Aorta (tissue), 5 donors: ENCODE measurements at places on chromosomes 6 and 20. TPM values are rescaled to one million over a fixed set of nuclear protein-coding genes. Genes with fewer than 3 reads are reported as not detected.

Gene PEX7
- total RNA-seq = 4.2 TPM

Gene TDP2
- 30.7 TPM for total RNA-seq

Gene BACH2
- total RNA-seq = 11.6 TPM

DNA sequence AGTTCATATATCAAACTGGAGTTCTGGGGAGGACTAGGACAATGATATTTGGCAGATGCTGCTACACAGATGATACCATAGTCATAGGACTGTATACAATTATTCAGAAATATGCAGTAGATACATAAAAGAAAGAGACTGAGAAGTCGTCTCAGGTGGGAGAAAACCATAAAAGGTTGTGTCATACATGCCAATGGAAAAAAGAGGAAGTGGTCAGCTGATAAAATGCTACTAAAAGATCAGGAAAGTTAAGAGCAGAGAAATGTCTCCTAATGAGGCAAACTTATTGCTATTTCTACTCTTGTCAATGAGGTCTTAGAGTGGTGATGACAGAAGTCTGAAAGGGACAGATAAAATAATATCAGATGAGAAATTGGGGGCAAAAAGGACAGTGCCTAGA is 407.6 kb downstream of the COL12A1 start:
- no peak for DNase-seq

DNA sequence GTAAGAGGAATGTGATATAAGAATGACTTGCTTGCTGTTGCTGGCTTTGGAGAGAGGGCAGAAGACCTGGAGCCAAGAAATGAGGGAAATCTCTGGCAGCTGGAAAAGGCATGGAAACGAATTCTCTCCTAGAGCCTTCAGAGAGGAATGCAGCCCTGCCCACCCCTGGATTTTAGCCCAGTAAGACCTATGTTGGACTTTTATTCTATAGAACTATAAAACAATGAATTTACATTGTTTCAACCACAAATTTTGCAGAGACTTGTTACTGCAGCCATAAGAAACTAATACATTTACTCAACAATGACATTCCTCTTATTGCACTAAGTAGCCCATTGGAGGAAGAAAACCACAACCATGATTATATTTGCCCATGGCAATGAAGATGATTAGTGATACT is 39.5 kb upstream of the PREP start:
- DNase-seq = no peak

GRCh38 chr20:47778398-47779354 is 6.6 kb downstream of the SULF2 start:
- no peak for DNase-seq

- no peak for DNase-seq
Observed at GRCh38 chr6:13368731-13369115, 40.4 kb upstream of the TBC1D7 start.

DNA sequence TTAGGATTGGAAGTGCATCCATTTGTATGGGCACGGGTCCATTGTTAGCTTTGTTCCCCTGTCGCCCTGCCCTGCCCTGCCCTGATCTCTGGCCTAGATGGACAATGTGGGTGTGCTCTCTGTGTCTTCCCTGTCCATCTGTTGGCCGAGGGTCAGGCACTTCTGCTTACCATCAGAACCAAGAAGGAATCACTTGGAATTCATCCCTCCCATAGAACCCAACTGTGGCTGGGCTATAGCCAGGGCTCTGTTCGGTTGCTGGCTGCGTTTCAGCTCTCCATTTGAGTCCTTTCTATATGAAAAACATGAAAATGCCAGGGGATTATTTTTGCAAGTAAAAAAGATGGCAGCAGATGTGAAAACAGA is 26.6 kb upstream of the TULP4 start:
- no peak for DNase-seq

DNA sequence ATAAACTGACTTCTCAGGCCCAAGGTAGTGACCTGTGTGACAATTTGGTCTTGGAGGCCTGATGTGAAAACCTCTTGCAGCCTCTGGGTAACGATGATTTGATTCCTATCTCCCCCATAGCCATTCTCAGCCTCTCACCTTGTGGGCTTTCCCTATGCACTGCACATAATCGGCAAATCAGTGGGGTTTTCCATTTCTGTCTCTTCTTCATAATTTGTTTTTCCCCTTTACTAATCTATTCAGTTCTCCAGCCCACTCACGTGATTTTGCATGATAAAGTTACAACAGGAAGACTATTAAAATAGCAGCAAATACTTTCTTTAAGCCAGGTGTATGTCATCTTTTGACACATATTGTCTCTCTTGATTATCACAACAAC is 893.7 kb downstream of the TFAP2A start:
- no peak for DNase-seq

GRCh38 chr6:99393366-99393697 is 663 bp downstream of the COQ3 start:
- DNase-seq = no peak

DNA sequence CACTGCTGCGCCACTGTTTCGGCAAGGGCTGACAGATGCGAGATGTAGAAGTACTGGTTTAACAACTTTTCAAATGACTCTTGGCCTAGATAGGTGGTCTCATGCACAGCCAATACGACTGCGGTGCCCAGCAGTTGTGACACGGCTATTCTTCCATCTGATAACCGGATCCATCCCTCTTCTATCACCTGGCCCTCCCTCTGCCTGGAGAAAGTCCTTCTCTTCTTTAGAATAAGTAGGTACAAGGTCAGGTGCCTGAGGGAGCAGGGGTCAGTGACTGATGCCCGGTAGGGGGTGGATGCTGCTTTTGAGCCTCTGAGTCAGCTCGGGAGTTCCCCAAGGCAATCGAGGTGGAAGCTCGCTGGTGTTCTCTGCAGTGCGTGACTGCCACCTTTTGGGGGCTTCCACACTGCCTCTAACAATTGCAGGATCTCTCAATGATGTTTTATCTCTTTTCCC is 166.8 kb upstream of the GRIK2 start:
- DNase-seq = no peak

DNA sequence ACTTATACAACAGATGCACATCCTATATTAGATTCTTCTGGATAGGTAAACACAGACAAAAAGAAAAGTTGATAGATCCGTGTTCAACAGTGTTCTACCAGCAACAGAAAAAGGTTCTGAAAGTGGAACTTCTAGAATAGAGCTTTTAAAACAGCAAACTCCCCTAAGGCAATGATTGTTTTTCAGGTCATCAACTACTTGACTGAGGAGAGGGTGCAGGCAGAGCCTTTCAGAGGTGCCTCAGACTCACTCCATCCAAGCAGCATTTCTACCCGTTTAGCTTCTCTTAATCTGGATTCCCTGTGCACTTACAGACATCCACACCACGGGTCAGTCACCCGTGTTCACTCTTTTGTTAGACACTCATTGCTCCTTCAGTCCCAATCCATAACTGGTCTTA is 28.9 kb downstream of the FYN start:
- DNase-seq = no peak

- peak; percentile 89 for DNase-seq
Observed at GRCh38 chr6:30554962-30555815, 1.1 kb downstream of the GNL1 start.
